ENCODE measurements at places on chromosomes 3 and 15. TPM values are rescaled to one million over a fixed set of nuclear protein-coding genes. Genes with fewer than 3 reads are reported as not detected.

GRCh38 chr3:183247011-183247589, 6.0 kb upstream of the B3GNT5 start:
- no peak for DNase-seq

DNA sequence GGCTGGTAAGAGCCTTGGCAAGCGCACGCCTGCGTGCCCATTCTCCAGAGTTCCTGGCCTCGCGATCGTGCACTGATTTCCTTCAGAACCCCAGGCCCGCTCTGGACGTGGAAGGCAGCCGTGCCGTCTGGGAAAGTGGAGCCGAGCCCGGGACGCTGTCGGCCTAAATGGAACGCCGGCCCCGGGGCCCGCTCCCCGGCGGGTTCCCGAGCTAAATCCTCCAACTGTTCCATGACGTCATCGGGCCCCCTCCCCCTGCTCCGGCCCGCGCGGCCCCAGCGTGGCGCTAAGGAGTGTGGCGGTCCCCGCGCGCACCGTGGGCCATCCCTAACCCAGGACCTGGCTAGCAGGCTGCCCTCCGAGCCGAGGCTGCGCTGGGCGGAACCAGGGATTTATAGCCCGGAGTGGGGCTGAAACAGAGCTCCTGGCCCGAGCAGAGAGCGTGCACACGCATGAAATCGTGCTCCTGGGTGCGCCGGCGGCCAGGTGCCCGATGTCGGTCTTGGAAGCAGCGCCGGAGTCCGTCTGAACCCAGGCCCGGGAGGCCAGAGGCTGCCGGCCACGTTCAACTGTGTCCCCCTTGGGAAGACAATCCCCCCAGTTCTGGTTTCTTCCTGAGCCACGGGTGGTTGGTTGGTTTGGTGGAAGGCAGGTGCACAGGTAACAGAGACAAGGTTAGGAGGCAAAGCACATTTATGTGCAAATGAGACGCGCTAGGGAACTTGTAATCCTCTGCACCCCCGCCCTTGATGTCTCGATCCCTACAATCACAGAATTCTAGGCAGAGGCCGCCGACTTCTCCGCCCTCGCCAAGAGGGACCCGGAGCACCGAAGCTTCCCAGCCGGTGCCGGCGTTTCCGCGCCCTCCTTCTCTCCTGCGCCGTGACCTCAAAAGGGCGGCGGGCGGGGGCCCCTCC, 84.9 kb upstream of the ETV5 start:
- DNase-seq = no peak

- DNase-seq = no peak
Observed at GRCh38 chr3:71673486-71673885, 51.7 kb downstream of the EIF4E3 start.

GRCh38 chr3:121724130-121724529, 25.4 kb downstream of the GOLGB1 start:
- DNase-seq = no peak

GRCh38 chr3:145259166-145259880, 901.7 kb downstream of the PLOD2 start:
- no peak for DNase-seq

GRCh38 chr3:50830451-50830850, 155.7 kb downstream of the DOCK3 start:
- no peak for DNase-seq

DNA sequence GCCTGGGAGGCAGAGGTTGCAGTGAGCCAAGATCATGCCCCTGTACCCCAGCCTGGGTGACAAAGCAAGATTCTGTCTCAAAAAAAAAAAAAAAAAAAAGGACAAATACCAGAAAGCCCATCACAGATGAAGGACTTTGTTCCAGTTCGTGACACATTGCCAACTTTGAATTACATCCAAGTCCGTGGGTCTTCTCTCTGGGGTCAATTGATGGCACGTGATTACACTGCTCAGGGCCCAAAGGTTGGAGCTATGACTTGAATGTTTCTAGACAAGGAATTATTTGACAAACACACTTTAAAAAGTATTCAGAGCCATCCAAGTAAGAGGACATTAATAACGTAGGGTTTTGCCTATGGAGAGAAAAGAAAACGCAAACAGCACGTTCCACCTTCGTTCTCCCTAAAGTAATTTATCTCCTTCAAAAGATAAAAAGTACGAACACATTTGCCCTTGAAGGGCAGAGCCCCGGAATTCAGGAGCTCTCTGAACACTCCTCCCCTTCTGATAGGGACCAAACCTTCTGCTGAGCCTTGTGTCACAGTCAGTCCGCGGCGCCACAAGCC, 31.3 kb upstream of the ST3GAL6 start:
- DNase-seq = no peak

DNA sequence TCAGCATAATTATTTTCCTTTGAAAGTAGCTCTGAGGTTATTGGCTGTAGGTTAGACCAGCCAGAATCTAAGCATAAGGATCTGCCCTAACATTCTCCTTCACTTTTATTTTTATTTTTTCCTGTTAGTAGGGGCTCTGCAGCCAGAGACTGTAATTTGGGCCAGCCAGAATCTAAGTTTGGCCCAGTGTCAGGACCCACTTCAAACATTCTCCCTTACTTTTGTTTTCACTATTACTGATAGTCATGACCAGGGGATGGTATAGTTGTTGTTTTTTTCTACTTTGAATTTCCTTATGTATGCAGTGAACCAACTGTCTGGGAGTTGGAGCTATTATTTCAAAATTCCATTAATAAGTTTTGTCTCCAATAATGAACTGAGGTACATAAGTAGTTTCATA, 121.0 kb upstream of the MBNL1 start:
- DNase-seq = no peak

CHRM5 gene
- not detected for polyA plus RNA-seq

All from aorta (tissue), 5 donors.